A673 (cell line): ENCODE measurements at places on chromosomes 3 and 15. TPM values are rescaled to one million over a fixed set of nuclear protein-coding genes. Genes with fewer than 3 reads are reported as not detected.

DNA sequence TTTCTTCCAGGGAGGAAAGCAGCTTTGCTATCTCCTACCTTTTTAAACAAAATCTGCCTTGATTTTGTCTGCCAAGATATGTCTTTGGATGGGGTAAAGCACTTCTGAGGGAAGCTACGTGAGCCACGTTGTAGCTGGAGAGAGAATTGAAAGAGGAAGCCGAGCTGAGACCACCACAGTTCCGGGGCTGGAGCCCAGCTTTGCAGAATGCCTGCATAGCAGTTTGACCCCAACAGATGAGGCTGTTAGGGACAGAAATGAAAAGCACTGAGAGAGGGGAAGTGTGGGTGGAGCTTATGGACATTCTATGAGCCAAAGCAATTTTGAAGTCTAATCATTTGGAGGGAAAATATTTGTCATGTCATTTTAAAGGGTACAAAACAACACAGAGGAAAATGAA, 45.4 kb downstream of the LIPC start:
- peak; percentile 20 for DNase-seq
- H3K27me3 ChIP-seq = no peaks in the 10 kb centered on the region
- H3K4me1 ChIP-seq = peaks cover 55% of the 10 kb centered on the region
- H3K36me3 ChIP-seq = no peaks in the 10 kb centered on the region

GRCh38 chr15:75791337-75791713, 51.9 kb upstream of the UBE2Q2 start:
- H3K27ac ChIP-seq = no peak overlapping the region
- H3K27me3 ChIP-seq = no peaks in the 10 kb centered on the region
- H3K36me3 ChIP-seq = no peaks in the 10 kb centered on the region

- H3K36me3 ChIP-seq = peaks cover 35% of the 10 kb centered on the region
- H3K4me3 ChIP-seq = no peak overlapping the region
- H3K27me3 ChIP-seq = no peaks in the 10 kb centered on the region
- no peaks in the 10 kb centered on the region for H3K4me1 ChIP-seq
- no peak for DNase-seq
Measured at GRCh38 chr3:121793078-121793477, 41.8 kb downstream of the IQCB1 start.

Gene LDHAL6B
- not detected in 2 replicates for total RNA-seq

GRCh38 chr3:9946112-9947024, 5.8 kb downstream of the PRRT3 start:
- peak; percentile 96 for DNase-seq
- no peaks in the 10 kb centered on the region for H3K4me1 ChIP-seq
- no peaks in the 10 kb centered on the region for H3K27me3 ChIP-seq
- H3K36me3 ChIP-seq = no peaks in the 10 kb centered on the region
- H3K27ac ChIP-seq = peak overlapping the region; percentile 75
- H3K4me3 ChIP-seq = peak overlapping the region; percentile 76

- no peak for DNase-seq
- H3K27ac ChIP-seq = no peak overlapping the region
- no peaks in the 10 kb centered on the region for H3K36me3 ChIP-seq
- no peak overlapping the region for H3K4me3 ChIP-seq
- no peaks in the 10 kb centered on the region for H3K27me3 ChIP-seq
- H3K4me1 ChIP-seq = peaks cover 4% of the 10 kb centered on the region
Measured at GRCh38 chr3:124611520-124611919, 118.7 kb upstream of the UMPS start.

DNA sequence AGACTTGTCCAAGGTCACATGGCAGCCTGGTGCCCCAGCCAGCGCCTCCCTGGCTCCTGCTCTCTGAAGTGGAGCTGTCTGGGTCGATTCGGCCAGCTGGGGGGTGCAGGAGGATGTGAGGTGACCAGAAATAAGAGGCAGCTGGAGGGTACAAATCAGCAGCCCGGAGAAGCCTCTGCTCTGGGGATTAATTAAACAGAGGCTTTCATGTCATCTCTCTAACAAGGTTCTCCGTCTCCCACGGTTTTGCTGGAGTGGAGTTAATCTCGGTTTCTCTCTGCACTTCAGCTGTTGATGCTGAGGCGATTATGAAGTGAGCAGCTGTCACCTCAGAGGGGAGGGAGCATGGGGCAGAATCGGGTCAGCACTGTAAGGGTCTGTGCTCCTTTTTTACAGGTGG, 236.8 kb downstream of the TLE3 start:
- H3K36me3 ChIP-seq = no peaks in the 10 kb centered on the region
- DNase-seq = no peak
- no peak overlapping the region for H3K27ac ChIP-seq
- peaks cover 19% of the 10 kb centered on the region for H3K4me1 ChIP-seq

GRCh38 chr15:89395461-89395871, 60.8 kb upstream of the POLG start:
- no peak overlapping the region for H3K4me3 ChIP-seq
- peaks cover 4% of the 10 kb centered on the region for H3K4me1 ChIP-seq
- H3K36me3 ChIP-seq = no peaks in the 10 kb centered on the region
- no peak for DNase-seq

DNA sequence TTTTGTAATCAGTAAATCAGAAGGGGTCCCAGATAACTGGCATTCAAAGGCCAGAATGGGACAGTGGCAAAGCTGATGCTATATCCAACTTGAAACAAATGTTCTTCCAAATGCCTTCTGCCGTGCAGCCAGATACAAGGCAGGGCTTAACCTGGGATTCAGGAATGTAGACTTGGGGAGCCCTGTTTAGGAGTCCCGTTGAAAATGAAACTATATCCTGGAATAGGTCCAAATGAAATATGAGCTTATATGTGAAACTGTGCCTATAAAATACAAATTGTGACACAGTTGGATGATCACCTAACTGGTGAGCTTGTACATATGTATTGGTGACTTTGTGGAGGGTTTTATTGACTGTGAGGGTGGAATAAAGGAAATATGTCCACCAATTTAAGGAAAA, 28.7 kb downstream of the FRMD4B start:
- DNase-seq = no peak
- H3K4me3 ChIP-seq = no peak overlapping the region
- H3K27me3 ChIP-seq = no peaks in the 10 kb centered on the region
- H3K27ac ChIP-seq = no peak overlapping the region

- DNase-seq = no peak
- no peaks in the 10 kb centered on the region for H3K27me3 ChIP-seq
- H3K36me3 ChIP-seq = no peaks in the 10 kb centered on the region
- H3K4me1 ChIP-seq = no peaks in the 10 kb centered on the region
- H3K27ac ChIP-seq = no peak overlapping the region
- no peak overlapping the region for H3K4me3 ChIP-seq
Measured at GRCh38 chr3:140427786-140428185, 250.1 kb upstream of the TRIM42 start.

DNA sequence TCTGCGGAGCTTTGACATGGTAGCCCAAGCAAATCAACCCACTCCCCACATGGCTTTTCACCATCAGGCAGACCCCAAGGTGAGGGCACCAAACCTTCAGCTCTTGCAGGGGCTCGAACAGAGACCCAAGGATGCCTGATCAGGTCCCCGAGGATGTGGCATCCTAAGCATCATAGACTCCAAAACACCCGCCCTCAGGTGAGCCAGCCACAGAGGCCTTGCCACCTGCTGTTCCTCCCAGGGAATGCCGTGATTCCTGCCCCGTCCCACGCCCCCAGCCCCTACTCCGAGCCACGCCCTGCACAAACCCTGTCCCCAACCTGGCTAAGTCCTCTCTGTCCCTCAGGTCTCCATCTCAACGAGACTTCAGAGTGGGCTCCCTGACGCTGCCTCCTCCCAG, 34.7 kb upstream of the SLC41A3 start:
- no peaks in the 10 kb centered on the region for H3K4me1 ChIP-seq
- H3K27me3 ChIP-seq = no peaks in the 10 kb centered on the region
- H3K36me3 ChIP-seq = no peaks in the 10 kb centered on the region
- DNase-seq = no peak
- H3K27ac ChIP-seq = no peak overlapping the region

Gene HDC
- total RNA-seq = not detected in 2 replicates

Gene C3orf33
- total RNA-seq = 2.9 and 3.5 TPM in 2 replicates

DNA sequence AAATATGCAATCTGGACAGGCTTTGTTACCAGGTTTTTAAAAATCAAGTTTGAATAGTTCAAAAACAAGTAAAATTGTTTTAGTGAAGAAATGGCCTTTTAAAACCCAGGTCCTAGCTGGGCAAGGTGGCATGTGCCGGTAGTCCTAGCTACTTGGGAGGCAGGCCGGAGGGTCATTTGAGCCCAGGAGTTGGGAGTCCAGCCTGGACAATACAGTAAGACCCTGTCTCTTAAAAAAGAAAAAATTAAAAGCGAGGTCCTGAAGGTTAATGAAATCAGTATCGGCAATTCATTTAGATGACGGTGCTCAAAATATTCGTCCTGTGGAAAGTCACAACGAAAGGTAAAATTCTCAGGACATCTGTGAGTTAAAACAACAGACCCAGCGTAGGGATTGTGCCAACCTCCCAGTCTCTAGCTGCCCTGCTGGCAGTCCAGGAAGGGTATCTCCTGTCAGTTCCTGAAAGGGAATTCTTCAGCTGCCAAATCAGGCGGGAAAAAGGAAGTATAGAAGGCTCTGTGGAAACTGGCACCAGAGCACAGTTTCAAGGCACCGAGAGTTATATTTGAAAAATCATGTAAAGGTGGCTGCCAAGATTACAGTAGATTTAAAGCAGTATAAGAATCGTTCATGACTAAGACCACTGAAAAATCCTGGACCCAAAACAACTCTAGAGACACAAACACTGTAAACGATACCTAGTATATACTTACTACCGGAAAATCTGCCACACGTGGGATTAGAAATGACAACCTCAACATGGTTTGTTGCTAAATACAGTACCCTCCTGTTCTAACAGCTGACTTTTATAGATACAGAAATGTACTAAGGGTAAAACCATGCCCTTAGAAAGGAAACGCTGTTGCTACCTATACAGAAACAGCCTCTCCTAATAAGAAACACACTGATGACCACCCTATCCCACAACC, 1.2 kb upstream of the ABHD17C start:
- H3K4me3 ChIP-seq = peak overlapping the region; percentile 70
- H3K27me3 ChIP-seq = no peaks in the 10 kb centered on the region
- H3K36me3 ChIP-seq = no peaks in the 10 kb centered on the region
- DNase-seq = no peak
- H3K27ac ChIP-seq = no peak overlapping the region

DNA sequence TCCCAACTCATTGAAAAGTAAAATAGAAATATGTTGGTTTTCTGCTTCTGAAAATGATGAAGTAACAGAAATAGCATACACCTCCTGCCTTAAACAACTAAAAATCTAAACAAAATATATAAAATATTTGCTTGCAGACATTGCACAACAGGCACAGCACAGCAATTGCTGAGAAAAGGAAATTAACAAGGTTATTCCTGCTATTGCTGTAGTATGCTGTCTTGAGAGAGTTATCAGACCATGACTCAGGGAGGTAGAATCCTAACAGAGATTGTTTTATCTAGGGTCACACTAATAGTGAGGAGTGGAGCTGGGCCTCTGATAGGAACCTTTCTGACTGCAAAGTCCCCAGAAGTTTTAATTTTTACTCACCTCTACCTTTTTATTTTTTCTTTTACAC, 72.6 kb downstream of the ZBTB20 start:
- no peak for DNase-seq
- no peaks in the 10 kb centered on the region for H3K27me3 ChIP-seq
- no peak overlapping the region for H3K27ac ChIP-seq
- no peaks in the 10 kb centered on the region for H3K4me1 ChIP-seq
- H3K36me3 ChIP-seq = no peaks in the 10 kb centered on the region

DNA sequence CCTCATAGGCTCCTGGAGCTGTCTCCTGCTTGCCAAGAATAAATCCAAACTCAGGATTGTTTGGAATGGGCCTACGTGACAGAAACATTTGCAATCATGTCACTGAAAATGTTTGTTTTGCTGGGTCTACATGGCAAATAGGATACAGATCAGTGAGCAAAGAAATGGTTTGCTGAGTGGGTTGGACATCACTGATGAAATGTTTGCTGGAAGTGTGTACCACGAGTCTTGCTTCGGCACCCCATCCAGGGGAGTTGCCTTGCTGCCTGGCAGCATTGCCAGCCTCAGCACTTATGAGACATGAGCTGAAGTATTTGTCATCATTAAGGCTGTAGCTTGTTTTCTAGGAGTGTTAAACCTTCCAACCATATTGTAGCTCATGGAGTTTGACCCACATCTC, 213.3 kb upstream of the CFAP20DC start:
- no peak for DNase-seq
- H3K4me1 ChIP-seq = no peaks in the 10 kb centered on the region
- no peak overlapping the region for H3K4me3 ChIP-seq
- H3K27ac ChIP-seq = no peak overlapping the region

Gene PIK3R4
- 31.9 and 32.5 TPM in 2 replicates for total RNA-seq

DNA sequence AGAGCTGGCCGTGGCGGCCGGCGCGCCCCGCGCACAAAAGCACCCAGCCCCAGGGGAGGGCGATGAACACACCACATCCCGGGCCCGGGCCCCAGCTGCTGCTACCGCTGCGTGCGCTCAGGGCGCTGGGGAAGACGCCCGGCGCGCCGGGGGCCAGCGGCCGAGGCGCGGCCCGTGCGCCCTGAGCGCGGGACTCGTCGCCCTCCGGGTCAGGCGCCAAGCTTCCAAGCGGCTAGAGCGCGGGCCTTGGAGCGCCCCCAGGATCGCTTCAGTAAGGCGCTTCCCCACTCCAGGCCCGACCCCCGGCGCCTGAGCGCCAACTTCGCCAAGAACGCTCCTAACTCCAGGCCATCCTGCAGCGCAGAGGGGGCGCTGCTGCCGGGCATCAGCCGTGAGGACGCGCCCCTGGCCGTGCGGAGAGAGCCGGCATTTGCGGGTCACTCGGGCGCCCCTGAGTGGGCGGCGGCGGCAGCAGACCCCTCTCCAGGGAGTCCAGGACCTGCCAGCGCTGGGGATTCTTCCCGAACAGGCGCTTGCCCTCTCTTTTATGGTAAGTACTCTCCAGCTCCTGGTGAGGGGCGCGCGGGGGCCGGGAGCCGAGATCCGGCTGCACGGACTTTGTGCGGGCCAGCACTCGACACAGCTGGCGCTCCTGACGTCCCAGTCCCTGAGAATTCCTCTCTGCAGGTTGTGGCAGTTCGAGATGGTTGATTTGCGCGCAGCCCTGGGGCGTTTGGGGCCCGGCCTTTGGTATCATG, 475 bp downstream of the SPSB4 start:
- peaks cover 11% of the 10 kb centered on the region for H3K4me1 ChIP-seq
- no peak overlapping the region for H3K27ac ChIP-seq
- no peak for DNase-seq
- peaks cover 72% of the 10 kb centered on the region for H3K27me3 ChIP-seq
- no peaks in the 10 kb centered on the region for H3K36me3 ChIP-seq

DNA sequence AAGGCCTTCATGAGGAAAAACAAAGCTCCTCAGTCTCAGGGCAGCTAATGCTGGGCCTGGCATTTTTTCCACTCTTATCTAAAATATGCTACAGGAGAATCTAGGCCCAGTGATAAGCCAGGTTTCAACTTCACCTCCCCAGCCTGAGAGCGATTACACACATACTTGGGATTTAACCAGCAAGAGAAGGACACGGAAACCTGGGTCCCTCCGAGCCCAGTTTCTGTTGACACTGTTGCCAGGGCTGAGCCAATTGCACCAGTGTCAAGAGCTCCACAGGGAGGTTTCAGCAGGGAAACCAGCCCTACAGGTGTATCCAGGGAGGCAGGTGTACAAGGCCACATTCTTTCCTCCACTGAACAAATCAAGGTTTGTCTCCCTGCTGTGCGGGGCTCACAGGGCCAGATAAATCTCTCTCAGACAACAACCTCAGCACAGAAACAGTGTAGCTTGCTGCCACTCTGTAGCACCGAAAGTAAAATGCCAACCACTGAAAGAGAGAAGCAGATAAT, 85.4 kb downstream of the MAGI1 start:
- H3K36me3 ChIP-seq = no peaks in the 10 kb centered on the region
- no peaks in the 10 kb centered on the region for H3K27me3 ChIP-seq
- H3K4me3 ChIP-seq = no peak overlapping the region
- H3K4me1 ChIP-seq = peaks cover 59% of the 10 kb centered on the region
- DNase-seq = no peak

- no peaks in the 10 kb centered on the region for H3K27me3 ChIP-seq
- no peaks in the 10 kb centered on the region for H3K4me1 ChIP-seq
- H3K36me3 ChIP-seq = no peaks in the 10 kb centered on the region
- H3K27ac ChIP-seq = no peak overlapping the region
Measured at GRCh38 chr3:4898454-4899313, 80.6 kb upstream of the BHLHE40 start.

Gene WNT7A
- not detected in 2 replicates for total RNA-seq

Gene PLA1A
- not detected in 2 replicates for total RNA-seq
